Prostate gland (tissue), 2 donors: ENCODE measurements at places on chromosomes 16 and 17. TPM values are rescaled to one million over a fixed set of nuclear protein-coding genes. Genes with fewer than 3 reads are reported as not detected.

Gene ADORA2B
- 1.3 TPM for total RNA-seq

Gene KRT32
- total RNA-seq: not detected

Gene RAPGEFL1
- total RNA-seq: 14.2 TPM

Gene NOS2
- total RNA-seq: 1.4 TPM

Gene ARL17A
- total RNA-seq: 8.5 TPM

DNA sequence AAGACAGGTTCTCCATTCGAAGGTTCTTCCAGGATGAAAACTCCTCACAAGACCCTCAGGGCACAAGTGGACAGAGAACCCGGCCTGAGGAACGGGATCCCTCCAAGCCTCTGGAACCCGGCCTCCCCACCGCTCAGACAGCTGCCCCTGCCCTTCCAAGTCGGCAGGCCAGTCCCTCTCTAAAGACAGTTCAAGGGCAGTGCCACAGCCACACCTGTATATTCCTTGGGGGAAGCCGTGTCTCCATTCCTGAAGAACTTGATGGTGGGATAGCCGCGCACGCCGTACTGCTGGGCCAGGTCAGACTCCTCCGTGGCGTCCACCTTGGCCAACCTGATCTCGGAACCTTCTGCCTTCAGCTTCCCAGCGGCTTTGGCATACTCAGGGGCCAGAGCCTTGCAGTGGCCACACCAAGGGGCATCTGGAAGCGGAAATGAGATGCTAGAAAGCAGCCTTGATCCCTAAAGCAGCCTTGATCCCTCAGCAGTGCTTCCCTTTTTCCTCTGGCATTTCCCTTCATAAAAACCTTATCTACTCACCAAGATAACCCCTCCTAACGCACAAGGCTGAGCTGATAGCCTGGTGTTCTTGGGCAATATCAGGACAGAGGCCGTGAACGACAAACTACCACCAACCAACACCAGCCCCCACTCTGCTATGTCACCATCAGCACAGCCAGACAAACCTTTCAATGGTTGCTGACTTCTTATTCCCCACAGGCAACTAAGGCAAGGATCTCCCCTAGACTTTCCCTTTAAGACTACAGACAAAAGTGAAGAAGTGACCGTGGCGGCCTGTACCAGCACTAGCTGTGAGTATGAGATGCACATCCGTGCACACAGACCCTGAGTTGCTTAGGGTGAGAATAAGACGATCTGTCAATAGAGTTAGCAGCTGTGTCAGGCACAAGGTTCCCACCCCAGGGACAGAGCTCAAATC, 1.1 kb downstream of the P4HB start:
- no peak for DNase-seq

DNA sequence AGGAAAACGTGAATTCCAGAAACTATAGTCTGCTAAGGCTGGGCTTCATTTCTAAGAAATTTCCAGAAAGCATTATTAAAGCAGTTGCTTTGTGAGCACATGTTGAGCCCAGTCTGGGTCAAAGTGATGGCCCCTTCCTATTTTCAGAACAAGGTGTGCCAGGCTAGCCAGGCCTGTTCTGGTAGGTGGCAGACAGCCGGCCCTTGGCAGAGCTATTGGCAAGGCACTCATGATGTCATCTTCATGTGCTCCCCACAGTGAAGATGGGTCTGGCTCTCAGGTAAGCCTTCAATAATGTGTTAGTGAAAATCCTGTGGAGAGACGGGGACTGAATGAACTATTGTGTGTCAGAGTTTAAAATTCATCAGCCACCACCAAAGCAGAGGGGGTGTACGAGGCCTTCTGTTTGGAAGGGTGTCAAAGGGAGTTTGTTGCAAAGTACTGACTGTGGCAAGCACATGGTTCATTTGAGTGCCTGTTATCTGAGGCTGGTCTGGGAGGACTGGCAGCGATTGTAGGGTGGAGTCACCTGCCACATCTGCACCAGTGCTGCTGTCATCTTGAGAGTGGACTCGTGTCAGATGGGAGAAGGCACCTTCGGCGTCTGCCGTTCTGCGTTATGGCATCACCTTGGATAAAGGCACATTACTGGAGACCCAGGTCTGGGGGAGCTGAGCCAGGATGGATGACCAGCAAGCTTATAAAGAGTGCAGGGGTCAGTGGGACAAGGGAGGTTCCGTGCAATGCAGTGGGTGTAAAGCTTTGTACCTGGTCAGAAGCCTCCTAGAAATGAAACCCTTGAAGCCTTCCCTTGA, 43.4 kb downstream of the KSR1 start:
- DNase-seq: no peak

GRCh38 chr16:76292218-76292617, 15.0 kb downstream of the CNTNAP4 start:
- no peak for DNase-seq

DNA sequence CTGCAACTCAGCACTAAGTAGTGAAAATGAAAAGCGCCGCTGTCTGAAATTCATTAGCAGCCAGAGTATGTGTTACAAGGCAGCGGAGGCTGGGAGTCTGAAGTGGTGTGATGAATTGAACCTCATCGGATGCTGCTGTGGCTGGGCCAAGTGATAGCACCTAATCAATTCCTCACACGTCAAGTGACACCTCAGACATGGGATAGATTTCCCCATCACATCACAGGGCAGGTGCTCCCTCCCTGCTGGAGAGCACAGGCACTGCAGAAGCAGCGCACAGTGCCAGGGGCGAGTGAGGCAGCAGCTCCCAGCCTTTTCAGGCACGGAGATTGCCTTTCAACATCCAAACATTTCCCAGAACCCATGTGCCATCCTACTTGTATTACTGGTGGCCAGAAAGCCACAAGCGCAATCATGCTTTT, 32.2 kb downstream of the DRC3 start:
- no peak for DNase-seq

GRCh38 chr17:74904687-74905409, 11.4 kb upstream of the FADS6 start:
- no peak for DNase-seq

GRCh38 chr16:22844416-22844815, 30.5 kb downstream of the HS3ST2 start:
- no peak for DNase-seq
